ENCODE measurements at places on chromosomes 7 and 10.

DNA sequence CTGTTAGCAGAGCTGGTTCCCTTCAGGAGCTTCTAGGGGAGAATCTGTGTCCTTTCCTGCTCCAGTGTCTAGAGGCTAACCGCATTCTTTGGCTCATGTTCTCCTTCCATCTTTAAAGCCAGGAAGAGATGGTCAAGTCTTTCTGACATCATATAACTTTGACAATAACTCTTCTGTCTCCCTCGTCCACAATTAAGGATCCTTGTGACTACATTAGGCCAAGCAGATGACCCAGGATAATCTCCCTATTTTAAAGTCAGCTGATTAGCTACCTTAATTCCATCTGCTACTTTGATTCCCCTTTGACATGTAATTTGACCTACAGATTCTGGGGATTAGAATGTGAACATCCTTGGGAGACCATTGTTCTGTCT, 28.1 kb upstream of the SLC26A4 start:
- no peak for DNase-seq

- DNase-seq = no peak
Measured at GRCh38 chr7:14069961-14070360, 80.5 kb upstream of the ETV1 start.

GRCh38 chr10:33137356-33138005, 179.5 kb upstream of the ITGB1 start:
- no peak for DNase-seq

DNA sequence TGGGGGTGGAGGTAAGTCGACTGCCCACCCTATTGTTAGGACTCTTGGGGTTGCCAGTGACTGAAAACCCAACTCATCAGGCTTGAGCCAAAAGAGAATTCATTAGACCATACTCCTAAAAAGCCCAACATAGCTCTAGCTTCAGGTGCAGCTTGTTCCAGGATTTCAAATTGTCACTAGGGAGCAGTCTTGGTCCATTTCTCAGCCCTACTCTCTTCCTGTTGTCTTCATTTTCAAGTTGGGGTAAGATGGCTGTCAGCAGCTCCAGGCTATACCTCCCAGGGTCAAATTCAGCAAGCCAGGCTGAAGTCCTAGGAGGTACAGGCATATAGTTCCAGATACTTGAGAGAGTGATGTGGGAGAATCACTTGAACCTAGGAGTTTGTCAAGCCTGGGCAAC, 14.9 kb upstream of the COL13A1 start:
- peak; percentile 48 for DNase-seq

- no peak for DNase-seq
Measured at GRCh38 chr10:35598379-35598778, 6.8 kb upstream of the GJD4 start.

DNA sequence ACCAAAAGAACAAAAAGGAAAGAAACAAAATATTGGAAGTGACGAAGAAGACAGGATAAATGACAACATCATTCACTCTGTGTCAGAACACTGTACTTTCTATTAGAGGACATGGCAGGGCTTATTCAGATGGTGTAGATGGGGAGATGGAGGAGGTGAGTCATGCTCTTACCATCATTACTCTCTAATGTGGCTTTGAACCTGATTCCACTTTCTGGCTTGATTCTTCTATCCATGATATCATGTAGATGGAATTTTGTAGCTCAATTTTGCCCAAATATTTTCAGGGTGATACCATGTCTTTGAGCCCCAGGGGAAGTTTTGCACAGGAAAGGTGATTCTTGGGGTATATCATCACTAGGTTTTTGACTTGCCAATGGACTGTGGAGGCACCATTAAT, 91.7 kb downstream of the CFAP58 start:
- DNase-seq = peak; percentile 27

GRCh38 chr10:114118514-114118913, 55.5 kb downstream of the CCDC186 start:
- no peak for DNase-seq

Data from A673 (cell line).